Left lobe of liver (tissue), 2 donors: ENCODE measurements at places on chromosomes 5 and 9. TPM values are rescaled to one million over a fixed set of nuclear protein-coding genes. Genes with fewer than 3 reads are reported as not detected.

GRCh38 chr5:40490464-40491111 lies 189.1 kb upstream of the PTGER4 start:
- no peak for DNase-seq

DNA sequence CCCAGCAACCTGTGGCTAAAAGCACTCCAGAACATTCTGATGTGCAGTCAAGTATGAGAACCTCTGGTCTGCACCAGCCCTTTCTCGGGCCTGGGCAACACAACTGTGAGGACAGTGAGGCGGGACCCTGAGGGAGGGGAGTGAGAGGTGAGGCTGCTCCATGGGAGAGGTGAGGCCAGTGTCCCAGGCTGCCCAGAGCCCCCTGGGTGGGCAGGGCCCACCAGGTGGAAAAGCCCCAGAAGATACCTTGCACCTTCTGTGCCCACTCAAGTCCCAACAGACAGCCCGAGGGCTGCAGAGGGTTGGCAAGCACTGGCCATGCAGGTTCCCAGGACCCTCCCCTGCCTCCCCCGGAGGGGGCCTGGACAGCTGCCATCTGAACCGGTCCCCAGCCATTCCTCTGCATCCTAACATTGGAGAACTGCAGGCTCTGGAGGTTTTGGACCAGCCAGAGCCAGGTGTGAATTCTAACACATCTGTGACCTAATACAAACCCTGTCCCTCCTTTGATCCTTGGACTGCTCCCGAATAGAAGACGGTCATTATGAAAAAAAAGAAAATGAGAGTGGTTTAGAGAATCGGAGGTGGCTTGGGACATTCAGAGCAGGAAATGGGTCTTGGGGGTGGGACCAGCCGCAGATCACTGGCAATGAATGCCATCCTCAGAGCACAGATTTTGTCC lies 57.0 kb downstream of the DUSP1 start:
- no peak for DNase-seq

The CAMK2A gene
- total RNA-seq, result not detected

DNA sequence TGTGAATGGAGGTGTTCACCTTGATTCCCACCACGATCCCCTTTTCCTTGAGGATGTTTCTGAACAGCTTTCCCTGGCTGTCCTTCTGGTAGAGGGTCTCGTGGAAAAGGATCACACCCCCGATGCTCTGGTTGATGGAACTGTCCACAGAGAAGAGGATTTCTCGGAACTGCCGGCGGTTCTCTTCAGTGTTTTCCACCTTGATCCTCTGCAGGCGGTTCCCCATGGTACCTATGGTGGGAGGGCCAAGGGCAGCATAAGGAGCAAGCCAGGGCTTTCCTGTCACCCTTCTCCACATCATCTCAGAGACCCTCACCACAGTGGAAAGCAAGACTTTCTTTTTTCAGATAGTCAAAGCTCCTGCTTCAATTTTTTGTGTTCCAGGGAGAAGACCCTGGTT lies 5.8 kb downstream of the ALDOB start:
- DNase-seq, result peak; percentile 62

DNA sequence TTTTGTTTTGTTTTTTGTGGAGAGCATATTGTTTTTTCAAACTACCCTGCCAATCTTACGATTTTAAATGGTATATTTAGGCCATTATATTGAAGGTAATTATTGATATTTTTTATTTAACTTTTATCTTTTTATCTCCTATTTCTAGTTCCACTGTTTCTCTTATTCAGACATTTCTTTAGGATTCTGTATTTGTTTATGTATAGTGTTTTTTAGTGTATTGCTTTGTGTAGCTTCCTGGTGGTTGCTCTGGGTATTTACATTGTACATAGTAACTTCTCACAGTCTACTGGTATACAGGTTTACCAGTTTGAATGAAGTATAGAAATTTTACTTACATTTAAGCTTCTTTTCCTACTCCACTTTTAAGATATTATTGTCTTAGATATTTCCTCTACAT lies 63.2 kb downstream of the ERCC6L2 start:
- DNase-seq, result no peak
